ENCODE measurements at places on chromosomes 11 and 22. TPM values are rescaled to one million over a fixed set of nuclear protein-coding genes. Genes with fewer than 3 reads are reported as not detected.

The E2F8 gene
- total RNA-seq: 5.5 TPM

The PATE4 gene
- not detected for total RNA-seq

DNA sequence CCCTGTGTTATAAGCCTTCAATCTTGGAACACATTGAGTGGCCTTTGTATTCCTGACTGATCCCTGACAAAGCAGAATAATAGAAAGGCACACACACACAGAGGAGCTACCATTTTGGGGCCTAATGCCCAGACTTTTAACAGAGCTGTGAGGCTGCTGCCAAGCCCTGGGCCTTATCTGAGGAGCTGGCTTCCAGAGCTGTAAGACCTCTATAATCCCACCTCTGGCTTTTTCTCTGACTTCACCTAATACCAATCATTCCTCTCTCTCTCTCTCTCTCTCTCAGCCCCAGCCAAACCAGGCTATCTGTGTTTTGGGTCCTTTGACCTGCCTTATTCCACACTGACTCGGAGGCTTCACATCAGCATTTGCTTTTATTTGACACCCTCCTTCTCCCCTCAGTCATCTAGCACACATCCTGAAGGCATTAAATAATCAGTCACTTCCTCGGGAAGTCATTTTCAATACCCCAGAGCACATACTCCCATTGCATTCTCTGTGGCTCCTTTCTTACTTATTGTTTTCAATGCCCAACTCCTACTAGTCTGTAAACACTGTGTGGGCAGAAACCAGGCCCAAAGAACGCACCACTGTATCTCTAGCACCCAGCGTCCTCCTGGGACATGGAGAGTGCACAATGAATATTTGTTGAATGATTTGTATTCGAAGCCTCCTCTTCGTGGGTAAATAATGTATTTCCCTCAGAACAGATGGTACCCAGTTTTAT is 21.2 kb upstream of the TRIM44 start:
- H3K4me3 ChIP-seq: no peak overlapping the region
- H3K36me3 ChIP-seq: no peaks in the 10 kb centered on the region
- H3K27me3 ChIP-seq: peaks cover 2% of the 10 kb centered on the region
- no peaks in the 10 kb centered on the region for H3K4me1 ChIP-seq
- DNase-seq: no peak
- no peak overlapping the region for H3K27ac ChIP-seq

GRCh38 chr22:29165321-29166060 is 40.2 kb upstream of the EMID1 start:
- peaks cover 18% of the 10 kb centered on the region for H3K4me1 ChIP-seq
- no peak overlapping the region for H3K27ac ChIP-seq
- no peak overlapping the region for H3K4me3 ChIP-seq
- DNase-seq: no peak
- no peaks in the 10 kb centered on the region for H3K27me3 ChIP-seq

DNA sequence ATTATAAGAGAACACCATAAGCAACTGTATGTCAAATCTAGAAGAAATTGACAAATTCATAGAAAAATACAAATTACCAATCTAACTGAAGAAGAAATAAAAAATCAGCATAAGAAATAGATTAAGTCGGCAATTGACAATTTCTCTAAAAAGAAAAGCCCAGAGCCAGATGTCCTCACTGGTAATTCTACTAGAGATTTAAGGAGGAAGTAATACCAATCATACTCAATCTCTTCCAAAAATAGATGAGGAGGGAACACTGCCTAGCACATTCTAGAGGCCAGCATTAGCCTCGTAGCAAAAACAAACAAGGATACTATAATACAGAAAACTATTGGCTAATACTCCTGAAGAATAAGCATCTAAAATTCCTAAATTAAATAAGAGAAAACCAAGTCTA is 40.4 kb upstream of the IGLL5 start:
- H3K27me3 ChIP-seq: no peaks in the 10 kb centered on the region
- no peaks in the 10 kb centered on the region for H3K36me3 ChIP-seq
- H3K4me3 ChIP-seq: no peak overlapping the region
- DNase-seq: no peak
- no peak overlapping the region for H3K27ac ChIP-seq

- H3K27ac ChIP-seq: peak overlapping the region; percentile 91
- no peaks in the 10 kb centered on the region for H3K27me3 ChIP-seq
- DNase-seq: no peak
- no peak overlapping the region for H3K4me3 ChIP-seq
- H3K36me3 ChIP-seq: no peaks in the 10 kb centered on the region
Measured at GRCh38 chr22:40709752-40710413, 30.6 kb downstream of the MCHR1 start.

- H3K27ac ChIP-seq: no peak overlapping the region
- DNase-seq: peak; percentile 67
- no peak overlapping the region for H3K4me3 ChIP-seq
- H3K4me1 ChIP-seq: peaks cover 56% of the 10 kb centered on the region
- no peaks in the 10 kb centered on the region for H3K27me3 ChIP-seq
Measured at GRCh38 chr11:64767344-64768299, 7.8 kb upstream of the PYGM start.

GRCh38 chr11:35641964-35642363 is 20.6 kb upstream of the TRIM44 start:
- no peak overlapping the region for H3K27ac ChIP-seq
- H3K27me3 ChIP-seq: peaks cover 2% of the 10 kb centered on the region
- H3K4me1 ChIP-seq: no peaks in the 10 kb centered on the region

DNA sequence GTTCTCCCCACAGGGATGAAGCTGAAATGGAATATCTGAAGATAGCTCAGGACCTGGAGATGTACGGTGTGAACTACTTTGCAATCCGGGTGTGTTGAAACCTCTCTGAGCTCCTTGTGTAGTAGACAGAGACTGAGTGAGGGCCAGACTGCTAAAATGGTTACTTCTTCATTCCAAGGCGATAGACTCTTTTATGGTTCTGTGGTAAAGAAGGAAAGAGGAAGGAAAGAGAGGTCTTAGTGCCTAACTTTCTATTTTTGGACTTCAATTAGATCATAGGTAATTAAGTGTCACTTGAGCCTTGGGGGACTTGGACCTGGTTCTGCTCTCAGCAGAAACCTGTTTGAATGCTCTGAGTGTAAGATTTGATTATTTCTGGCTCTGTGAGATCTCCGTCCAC is 54.7 kb downstream of the NF2 start:
- H3K36me3 ChIP-seq: peaks cover 39% of the 10 kb centered on the region
- no peak for DNase-seq
- no peak overlapping the region for H3K27ac ChIP-seq
- H3K4me1 ChIP-seq: no peaks in the 10 kb centered on the region
- H3K4me3 ChIP-seq: no peak overlapping the region
- no peaks in the 10 kb centered on the region for H3K27me3 ChIP-seq

- no peak overlapping the region for H3K27ac ChIP-seq
- H3K4me1 ChIP-seq: no peaks in the 10 kb centered on the region
- no peaks in the 10 kb centered on the region for H3K36me3 ChIP-seq
- H3K4me3 ChIP-seq: no peak overlapping the region
Measured at GRCh38 chr11:44031549-44031948, 16.2 kb upstream of the ACCSL start.

The BIRC2 gene
- 127 TPM for total RNA-seq

The F2 gene
- total RNA-seq: 0.14 TPM

The KCNK4 gene
- total RNA-seq: not detected

GRCh38 chr22:34045311-34045710 is 125.0 kb upstream of the LARGE1 start:
- no peak for DNase-seq
- H3K36me3 ChIP-seq: no peaks in the 10 kb centered on the region
- H3K4me3 ChIP-seq: no peak overlapping the region
- no peaks in the 10 kb centered on the region for H3K27me3 ChIP-seq
- no peaks in the 10 kb centered on the region for H3K4me1 ChIP-seq
- H3K27ac ChIP-seq: no peak overlapping the region

- H3K4me1 ChIP-seq: peaks cover 6% of the 10 kb centered on the region
- no peak for DNase-seq
- H3K27me3 ChIP-seq: peaks cover 42% of the 10 kb centered on the region
- H3K4me3 ChIP-seq: no peak overlapping the region
Measured at GRCh38 chr22:20012741-20013331, 3.8 kb downstream of the ARVCF start.

DNA sequence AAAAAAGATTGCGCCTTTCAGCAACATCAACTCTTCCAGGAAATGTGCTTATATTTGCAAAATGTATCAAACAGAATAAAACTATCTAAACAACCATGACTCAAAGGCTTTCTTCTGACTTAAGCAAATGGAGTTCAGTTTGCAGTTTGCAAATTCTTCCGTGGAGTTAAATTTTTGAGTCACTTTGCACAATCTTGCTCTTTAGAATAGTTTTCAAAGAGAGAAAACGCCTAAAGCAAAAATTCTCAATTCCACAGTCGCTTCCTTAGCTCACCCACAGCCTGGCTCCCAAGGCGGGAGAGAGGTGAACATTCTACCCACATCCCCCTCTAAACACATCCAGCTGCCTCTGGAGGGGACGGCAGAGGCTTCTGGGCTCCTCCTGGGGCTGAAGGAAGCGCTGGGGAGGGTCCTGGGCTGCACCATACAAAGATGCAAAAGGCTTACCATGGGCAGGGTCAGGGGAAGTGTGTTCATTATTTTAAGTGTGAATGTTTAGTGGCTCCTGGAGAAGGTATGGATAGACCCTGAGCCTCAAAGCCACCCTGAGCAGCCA is 1487.3 kb downstream of the TBC1D22A start:
- no peak overlapping the region for H3K27ac ChIP-seq
- no peak overlapping the region for H3K4me3 ChIP-seq
- no peaks in the 10 kb centered on the region for H3K36me3 ChIP-seq

The SEC14L6 gene
- total RNA-seq: 0.24 TPM

- peaks cover 12% of the 10 kb centered on the region for H3K4me1 ChIP-seq
- H3K27ac ChIP-seq: no peak overlapping the region
- peaks cover 59% of the 10 kb centered on the region for H3K27me3 ChIP-seq
- DNase-seq: no peak
Measured at GRCh38 chr11:70399681-70400112, 1.4 kb downstream of the CTTN start.

GRCh38 chr22:50342651-50343540 is at the start of gene PPP6R2:
Gene PPP6R2, plus strand, starts transcription at chr22:50343327. Its CDS starts 50,582 bp downstream, at chr22:50393909.
- H3K36me3 ChIP-seq: peaks cover 4% of the 10 kb centered on the region
- DNase-seq: peak; percentile 57
- peak within 1 kb of the TSS; percentile 76 for H3K27ac ChIP-seq
- no peaks in the 10 kb centered on the region for H3K27me3 ChIP-seq
- peak within 1 kb of the TSS; percentile 99 for H3K4me3 ChIP-seq

DNA sequence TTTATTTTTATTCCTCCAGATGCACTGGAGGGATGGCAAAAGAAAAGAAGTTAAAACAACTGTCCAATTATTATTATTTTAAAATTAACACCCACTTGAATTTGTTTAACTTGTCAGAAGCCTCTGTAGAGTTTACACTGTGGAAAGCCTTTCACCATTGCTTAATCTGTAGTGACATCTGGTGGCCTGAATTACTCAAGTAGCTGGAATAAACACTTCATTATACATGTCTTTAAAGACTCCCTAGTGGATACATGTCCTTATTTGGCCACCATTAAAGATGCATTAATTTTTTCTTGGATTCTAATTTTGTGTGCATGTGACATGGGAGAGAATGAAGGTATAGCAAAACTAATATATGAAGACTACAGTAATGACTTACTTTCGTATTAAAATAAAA is 1496.5 kb downstream of the FAM181B start:
- H3K27me3 ChIP-seq: no peaks in the 10 kb centered on the region
- DNase-seq: no peak
- no peak overlapping the region for H3K27ac ChIP-seq
- no peak overlapping the region for H3K4me3 ChIP-seq
- no peaks in the 10 kb centered on the region for H3K4me1 ChIP-seq

DNA sequence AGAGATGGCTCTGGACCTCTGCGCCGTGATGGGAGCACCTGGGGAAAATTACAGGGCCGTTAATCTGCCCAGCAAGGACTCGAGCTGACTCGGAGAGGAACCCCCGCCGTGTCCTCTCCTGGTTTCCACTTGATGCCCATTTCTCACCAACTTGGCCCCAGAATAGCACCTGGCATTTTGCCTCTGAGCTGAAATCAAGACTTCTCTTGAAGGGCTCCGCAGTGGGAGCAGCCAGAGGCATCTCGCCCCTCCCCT is 19.0 kb upstream of the CABP7 start:
- no peaks in the 10 kb centered on the region for H3K27me3 ChIP-seq
- no peak overlapping the region for H3K27ac ChIP-seq
- peaks cover 7% of the 10 kb centered on the region for H3K36me3 ChIP-seq
- no peak for DNase-seq

The NAGA gene
- 18.1 TPM for total RNA-seq

DNA sequence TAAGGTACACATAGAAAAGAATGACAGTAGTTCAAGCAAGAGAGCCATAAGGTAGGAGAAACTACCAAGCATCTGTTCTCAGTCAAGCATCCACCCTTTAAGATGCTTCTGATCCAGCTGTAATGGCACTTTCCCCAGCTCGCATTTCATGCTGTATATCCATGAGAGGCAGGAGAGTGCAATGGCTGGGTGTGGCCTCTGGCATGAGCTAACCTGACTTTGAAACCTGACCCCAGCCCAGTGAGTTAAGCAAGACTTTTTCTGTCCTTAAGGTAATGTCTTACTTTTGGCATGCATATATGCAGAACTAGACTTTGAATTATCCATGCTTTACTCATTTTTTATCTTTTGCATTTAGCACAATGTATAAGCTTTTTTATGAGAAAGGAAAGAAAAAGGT is 79.8 kb upstream of the CNTN5 start:
- no peak overlapping the region for H3K4me3 ChIP-seq
- H3K27ac ChIP-seq: no peak overlapping the region
- H3K36me3 ChIP-seq: no peaks in the 10 kb centered on the region
- no peaks in the 10 kb centered on the region for H3K27me3 ChIP-seq

DNA sequence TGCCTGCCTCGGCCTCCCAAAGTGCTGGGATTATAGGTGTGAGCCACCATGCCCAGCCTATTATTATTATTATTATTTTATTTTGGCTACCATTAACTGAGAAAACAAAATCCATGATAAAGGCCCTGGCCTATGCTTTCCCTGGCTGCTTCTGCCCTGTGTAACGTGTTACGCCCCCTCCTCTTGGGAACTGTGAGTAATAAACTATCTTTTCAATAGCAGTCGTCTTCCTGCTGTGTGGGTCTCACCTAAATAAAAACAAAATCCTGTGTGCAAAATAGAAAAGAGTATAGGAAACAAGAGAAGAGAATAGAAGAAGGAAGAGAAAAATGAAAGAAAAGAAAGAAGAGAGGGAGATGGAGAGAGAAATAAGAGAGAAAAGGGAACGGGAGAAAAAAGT is 237.0 kb downstream of the MIAT start:
- H3K36me3 ChIP-seq: no peaks in the 10 kb centered on the region
- no peaks in the 10 kb centered on the region for H3K4me1 ChIP-seq
- H3K27ac ChIP-seq: no peak overlapping the region
- DNase-seq: no peak
- H3K4me3 ChIP-seq: no peak overlapping the region

GRCh38 chr11:109970516-109971183 is 122.5 kb upstream of the ZC3H12C start:
- H3K27ac ChIP-seq: no peak overlapping the region
- peaks cover 17% of the 10 kb centered on the region for H3K4me1 ChIP-seq
- DNase-seq: no peak
- no peaks in the 10 kb centered on the region for H3K36me3 ChIP-seq
- no peak overlapping the region for H3K4me3 ChIP-seq

The MAPK8IP2 gene
- total RNA-seq: 0.33 TPM

The STARD10 gene
- 41.5 TPM for total RNA-seq

The APOA4 gene
- total RNA-seq: 1.7 TPM

GRCh38 chr11:74546752-74547151 is 45.6 kb upstream of the POLD3 start:
- no peaks in the 10 kb centered on the region for H3K27me3 ChIP-seq
- no peaks in the 10 kb centered on the region for H3K36me3 ChIP-seq
- H3K4me3 ChIP-seq: no peak overlapping the region
- H3K4me1 ChIP-seq: no peaks in the 10 kb centered on the region
- H3K27ac ChIP-seq: no peak overlapping the region

GRCh38 chr11:129447654-129448239 is 72.1 kb downstream of the BARX2 start:
- no peaks in the 10 kb centered on the region for H3K4me1 ChIP-seq
- H3K36me3 ChIP-seq: no peaks in the 10 kb centered on the region
- no peaks in the 10 kb centered on the region for H3K27me3 ChIP-seq
- H3K27ac ChIP-seq: no peak overlapping the region
- H3K4me3 ChIP-seq: no peak overlapping the region
- DNase-seq: no peak

The MS4A3 gene
- total RNA-seq: 7.8 TPM
